ENCODE measurements at places on chromosomes 1 and 21.

- no peak for DNase-seq
Observed at GRCh38 chr21:27741736-27742135, 774.8 kb upstream of the ADAMTS5 start.

- no peak for DNase-seq
Observed at GRCh38 chr1:229882621-229883020, 184.4 kb upstream of the GALNT2 start.

GRCh38 chr21:28913071-28913470, 79.6 kb downstream of the LTN1 start:
- DNase-seq, result no peak

DNA sequence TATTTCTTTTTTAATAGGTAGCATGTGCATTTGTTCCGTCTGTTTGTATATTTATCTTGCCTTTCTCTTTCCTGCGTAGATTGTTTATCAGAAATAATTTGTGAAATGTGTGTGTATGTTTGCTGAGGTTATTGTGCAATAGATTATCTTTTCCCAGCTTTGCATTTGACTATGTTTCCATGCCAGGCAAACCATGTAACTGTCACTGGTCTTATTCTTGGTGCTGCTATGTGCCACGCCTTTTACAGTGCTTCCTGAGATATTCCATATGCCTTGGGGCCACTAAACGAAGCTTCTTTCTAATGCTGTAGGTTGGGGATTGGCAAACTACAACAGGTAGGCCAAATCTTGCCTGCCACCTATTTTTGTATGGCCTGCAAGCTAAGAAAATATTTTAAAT, 598.8 kb downstream of the PLPP3 start:
- no peak for DNase-seq

GRCh38 chr1:55609630-55610029, 394.5 kb upstream of the USP24 start:
- DNase-seq, result no peak

- DNase-seq, result no peak
Observed at GRCh38 chr1:157799996-157800395, 19.9 kb downstream of the FCRL1 start.
